ENCODE measurements at places on chromosomes 7 and 10.

GRCh38 chr10:16780338-16780880 is 36.8 kb downstream of the RSU1 start:
- DNase-seq, result no peak

DNA sequence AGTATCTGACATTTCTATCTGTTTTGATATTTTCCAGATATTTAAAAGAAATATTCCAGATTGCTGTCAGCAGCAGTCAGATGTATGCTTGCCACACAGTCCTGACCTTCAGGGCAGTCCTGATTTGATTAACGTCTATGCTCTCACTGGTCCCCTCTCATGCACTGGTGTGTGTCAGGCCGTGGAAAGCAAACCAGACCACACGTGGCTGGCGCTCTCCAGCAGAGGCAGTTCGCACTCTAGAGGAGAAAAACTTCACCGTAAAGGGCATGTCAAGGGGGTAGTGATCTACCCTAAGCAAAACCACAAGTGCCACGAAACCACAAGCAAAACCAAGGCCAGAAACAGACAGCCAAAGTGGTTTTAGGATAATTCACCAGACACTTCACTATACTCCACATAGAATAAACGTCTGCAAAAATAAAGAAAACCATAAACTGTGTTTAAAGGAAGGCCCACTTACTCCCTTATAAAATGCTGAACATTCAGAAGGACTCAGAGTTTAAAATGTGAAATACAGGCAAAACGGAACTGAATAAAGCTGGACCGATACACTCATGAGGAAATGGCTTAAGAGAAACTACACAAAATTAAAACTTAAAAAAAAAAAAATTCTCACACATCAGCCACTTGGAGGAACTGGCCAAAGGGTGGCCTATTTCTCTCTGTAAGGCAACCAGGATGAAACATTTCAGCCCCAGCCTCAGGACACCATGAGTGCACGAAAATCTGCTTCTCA is 26.4 kb downstream of the PARP12 start:
- DNase-seq, result no peak

GRCh38 chr7:82617156-82617555 is 173.6 kb upstream of the CACNA2D1 start:
- DNase-seq, result no peak

DNA sequence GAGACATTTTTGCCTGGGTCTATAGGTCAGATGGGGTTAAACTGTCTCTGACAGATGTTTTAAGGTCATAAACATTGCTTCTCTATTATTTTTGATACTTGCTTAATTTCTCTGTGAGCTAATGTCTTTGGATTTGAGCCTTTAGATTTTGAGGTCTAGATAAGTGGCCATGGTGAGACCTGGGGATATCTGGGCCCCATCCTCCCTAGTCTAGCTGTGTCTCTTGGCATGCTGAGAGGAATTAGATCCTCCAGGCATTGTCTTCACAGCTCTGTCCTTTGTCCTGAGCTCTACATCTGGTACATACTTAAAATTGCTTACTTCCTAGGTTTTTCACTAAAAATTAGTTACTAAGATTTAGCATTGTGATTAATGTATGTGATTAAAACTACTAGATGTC is 265.0 kb upstream of the NPSR1 start:
- DNase-seq, result no peak

DNA sequence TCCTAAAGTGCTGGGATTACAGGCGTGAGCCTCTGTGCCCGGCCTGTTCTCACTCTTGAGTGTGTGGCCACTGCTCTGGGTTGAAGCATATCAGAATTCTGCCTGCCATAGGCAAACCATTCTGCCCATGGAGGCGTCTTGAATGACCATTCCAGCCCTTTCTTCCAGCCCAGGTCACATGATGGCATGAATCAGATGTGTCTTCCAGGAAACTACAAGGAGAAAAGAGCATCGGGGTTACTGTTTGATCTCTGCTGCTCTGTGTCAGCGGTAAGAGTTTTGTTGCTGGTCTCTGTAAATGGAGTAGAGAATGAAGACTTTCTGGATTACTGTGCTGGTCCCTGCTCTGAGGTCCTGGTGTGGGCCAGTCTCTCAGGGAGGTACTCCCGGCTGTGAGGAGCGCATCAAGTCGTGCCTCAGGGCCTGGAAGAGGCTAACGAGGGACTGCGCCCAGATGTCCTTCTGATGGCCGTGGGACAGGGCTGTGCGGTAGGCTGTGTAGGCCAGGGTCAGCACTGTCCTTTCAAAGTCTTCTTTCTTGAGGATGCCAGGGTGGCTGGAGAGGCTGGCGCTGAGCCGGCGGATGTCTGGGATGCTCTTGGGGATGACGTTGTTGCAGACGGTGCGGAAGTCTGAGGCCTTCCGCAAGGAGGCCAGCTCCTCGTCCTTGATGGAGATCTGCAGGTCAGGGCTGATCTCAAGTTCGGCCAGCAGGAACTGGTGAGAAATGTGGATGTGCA is 5.8 kb upstream of the SLC13A4 start:
- no peak for DNase-seq

GRCh38 chr10:132539894-132540293 is 2.3 kb downstream of the INPP5A start:
- no peak for DNase-seq

GRCh38 chr7:33773053-33773452 is 132.3 kb upstream of the BMPER start:
- DNase-seq, result no peak

DNA sequence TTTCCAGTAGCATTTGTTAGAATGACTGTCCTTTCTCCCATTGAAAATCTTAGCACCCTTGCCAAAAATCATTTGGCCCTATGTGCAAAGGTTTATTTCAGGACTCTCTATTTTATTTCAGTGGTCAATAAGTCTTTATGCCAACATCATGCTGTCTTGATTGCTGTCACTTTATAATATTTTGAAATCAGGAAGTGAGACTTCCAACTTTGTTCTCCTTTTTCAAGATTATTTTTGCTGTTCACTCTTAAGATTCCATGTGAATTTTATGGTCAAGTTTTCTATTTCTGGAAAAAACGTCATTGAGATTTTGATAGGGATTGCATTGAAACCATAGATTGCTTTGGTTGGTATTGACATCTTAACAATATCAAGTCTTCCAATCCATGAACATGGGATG is 65.1 kb downstream of the PAXIP1 start:
- no peak for DNase-seq

- no peak for DNase-seq
Observed at GRCh38 chr7:47498229-47499056, 83.5 kb downstream of the TNS3 start.
